ENCODE measurements at places on chromosomes 11 and 22.
A peak's percentile ranks its signal among the peaks of the same experiment; 100 is the strongest.

DNA sequence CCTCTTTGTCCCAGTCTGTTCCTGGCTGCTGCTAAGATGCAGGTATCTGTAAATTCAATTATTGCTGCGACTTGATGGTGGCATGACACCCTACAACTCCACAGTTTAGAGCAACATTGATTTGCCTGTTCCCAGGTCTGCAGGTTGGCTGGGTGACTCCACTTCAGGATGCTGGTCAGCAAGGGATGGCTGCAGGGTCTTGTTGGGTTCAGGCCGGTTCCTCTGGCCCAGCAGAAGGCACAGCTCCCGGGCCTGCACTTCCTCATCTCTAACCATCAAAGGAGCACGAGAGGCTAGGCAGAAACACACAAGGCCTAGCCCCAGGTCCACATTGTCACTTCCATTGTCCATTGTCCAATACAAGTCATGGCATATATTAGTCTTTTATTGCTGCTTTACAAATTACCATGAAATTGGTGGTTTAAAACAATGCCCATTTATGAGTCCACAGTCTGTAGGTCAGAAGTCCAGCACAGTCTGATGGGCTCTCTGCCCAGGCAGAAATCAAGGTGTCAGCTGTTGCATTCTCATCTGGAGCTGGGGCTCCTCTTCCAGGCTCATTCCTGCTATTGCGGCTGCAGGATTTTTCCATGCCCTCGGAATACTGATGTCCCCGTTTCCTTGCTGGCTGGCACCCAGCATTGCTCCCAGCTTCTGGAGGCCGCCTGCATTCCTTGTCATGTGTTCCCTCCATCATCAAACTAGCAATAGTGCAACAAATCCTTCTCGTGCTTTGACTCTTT, 96.6 kb upstream of the LMO1 start:
- no peak for DNase-seq

DNA sequence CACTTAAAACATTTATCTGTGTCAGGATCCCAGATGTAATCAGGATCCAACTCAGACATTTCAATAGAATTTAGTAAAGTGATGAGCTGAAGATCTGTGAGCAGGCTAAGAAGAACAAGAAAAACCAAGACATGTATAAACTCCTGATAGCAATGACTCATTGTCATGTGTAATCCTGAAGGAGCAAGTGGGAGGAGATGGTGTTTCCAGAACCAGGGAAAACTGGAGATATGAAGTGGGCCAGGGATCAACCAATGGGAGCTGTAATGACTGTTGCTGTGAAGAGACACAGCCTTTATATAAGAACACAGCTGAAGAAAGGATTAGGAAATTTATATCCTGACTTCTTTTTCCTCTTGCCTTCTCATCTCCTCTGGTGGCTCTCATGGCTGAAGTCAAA, 682.5 kb upstream of the ARHGAP42 start:
- no peak for DNase-seq

GRCh38 chr22:20016734-20017621, at the start of gene ARVCF:
TSS of gene ARVCF (minus strand) at chr22:20016823. CDS start at chr22:19990794, 26,029 bp downstream.
- DNase-seq = peak; percentile 83

- no peak for DNase-seq
Measured at GRCh38 chr22:43434275-43434927, 22.6 kb downstream of the MPPED1 start.

DNA sequence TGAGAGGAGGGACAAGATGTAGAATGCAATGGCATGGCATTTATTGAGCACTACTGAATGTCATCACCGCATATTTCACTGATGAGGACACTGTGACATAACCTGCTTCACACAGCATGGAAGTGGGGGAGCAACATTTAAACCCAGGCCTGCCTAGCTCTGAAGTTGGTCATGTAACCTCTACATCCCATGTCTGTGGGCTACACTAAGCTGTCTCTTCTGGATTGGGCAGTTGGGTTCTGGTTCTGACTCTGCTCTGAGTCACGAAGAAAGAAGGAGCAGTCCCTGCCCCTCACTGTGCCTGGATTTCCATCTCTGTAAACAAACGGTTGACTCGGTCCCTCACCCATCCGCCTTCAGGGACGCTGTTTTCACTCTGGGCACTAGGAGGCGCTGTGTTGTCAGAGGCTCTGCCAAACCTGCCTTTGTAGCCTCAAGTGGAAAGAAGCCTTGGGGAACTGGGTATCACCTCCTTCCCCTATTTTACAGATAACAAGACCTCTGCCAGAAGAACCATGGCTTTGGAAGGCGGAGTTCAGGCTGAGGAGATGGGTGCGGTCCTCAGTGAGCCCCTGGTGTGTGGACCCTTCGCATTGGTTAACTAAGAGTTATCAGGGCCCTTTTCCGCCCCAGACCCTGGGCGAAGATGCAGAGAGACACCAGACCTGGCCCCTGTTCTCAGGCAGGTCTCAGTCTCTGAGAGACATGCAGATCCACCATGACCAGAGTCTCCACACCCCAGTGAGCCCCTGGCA, 12.7 kb upstream of the ARHGEF17 start:
- DNase-seq = peak; percentile 29

DNA sequence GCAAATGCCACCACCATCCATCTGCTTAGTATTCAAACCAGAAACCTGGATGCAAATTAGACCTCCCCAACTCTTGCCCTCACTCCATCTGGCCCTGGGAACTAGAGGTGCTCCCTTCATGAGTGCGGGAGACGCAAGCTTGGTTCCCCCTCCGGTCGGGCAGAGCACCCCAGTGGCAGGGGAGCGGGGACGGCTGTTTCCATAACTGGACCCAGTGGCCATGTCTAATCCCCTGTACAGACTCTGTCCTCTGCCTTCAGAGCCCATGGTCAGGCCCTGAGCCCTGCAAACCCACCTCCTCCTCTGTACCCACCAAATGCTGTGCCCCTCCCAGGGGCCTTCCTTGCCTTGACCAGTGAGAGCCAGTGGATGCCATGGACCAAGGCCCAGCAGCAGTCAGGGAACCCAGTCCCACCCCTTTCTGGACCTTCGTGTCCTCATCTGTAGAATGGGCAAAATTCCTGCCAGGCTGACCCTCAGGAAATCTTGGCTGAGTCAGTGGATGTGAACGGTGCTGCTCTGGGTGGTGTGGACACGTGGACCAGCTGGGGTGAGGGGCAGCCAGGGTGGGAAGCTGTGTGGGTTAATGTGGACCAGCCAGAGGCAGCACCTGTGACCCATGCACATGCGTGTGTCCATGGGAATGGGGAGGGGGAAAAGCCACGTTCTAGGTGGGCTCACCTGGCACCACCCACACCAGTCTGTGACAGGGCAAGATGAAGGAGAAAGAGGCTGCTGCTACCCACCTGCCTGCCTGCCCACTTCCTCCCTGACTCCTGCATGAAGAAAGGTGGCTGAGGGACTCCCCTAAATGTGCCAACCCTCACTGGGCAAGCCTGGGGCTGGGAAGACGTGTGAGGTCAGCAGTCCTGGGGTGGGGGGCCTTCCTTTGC, 72.8 kb downstream of the LRRC32 start:
- no peak for DNase-seq

- DNase-seq = no peak
Measured at GRCh38 chr11:8335683-8336082, 72.0 kb upstream of the LMO1 start.

DNA sequence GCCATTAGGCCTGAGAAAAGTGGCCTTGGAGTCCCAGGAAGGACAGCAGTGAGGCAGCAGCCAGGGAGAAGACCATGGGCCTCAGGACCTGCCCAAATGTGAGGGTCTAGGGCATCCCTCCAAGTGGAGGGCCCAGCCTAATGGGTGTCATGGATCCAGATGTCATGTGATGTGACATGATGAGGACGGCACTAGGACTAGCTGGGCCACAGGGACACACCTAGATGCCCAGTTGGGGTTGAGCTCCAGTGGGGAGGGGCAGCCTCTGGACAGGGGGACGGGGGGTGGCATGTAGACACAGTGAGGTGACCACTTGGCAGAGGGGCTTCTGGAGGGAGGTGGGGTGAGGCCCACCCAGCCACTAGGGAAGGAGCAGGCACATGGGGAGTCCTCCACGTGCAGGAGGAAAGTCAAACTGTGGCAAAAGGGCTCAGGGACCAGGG, 5.4 kb downstream of the SCARF2 start:
- no peak for DNase-seq

DNA sequence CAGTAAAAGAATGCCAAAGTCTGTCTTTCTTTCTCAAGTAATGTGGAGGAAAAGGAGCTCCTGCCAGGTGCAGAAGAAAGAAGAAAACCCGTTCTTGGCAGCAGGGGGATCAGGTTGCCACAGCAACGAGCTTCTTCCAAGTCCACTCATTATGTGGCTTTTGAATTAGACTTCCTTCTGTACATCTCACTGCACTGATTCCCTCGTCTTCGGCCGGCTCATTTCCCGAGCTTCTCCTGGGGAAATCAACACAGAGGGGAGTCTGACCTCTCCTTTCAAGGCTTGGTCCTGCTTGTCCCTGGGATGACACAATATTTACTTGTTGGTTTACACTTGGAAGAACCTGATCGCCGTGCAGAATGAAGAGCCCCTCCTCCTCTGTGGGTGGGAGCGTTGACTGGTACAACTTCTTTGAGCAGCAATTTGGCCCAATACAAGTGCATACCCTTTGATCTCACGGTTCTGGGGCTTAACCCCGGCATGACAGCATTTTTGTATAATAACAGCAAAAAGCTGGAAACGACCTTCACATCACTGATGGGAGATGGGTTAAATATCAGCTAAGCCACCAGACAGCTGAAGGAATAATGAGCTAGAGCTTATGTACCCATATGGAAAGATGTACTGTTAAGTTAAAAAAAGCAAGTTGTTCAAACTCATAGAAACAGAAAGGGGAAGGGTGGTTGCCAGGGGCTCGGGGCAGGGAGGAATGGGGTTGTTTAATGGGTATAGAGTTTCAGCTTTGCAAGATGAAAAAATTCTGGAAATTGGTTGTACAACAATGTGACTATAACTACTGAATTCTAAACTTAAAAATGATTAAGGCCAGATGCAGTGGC, 35.4 kb downstream of the MCHR1 start:
- DNase-seq = no peak

- no peak for DNase-seq
Measured at GRCh38 chr11:12761029-12761428, 86.8 kb downstream of the TEAD1 start.

DNA sequence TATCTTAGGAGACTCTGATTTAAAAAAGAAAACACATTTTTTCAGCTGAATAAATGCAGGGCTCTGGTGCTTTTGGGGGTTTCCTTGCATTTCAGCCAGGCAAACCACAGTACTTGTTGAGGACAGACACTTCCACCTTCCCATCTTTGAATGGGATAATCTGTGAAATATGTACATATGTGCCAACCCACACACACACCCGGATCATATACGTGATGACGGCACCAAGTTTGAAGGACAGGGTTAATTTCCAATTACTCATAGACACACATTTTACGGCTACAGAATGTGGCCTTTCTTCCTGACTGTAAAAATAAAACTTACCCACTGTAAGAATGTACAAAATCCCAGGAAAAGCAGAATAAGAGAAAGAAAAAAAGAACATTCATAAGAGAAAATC, 104.4 kb downstream of the MPPED2 start:
- DNase-seq = no peak

GRCh38 chr22:22609291-22609690, 35.1 kb upstream of the GGTLC2 start:
- no peak for DNase-seq

DNA sequence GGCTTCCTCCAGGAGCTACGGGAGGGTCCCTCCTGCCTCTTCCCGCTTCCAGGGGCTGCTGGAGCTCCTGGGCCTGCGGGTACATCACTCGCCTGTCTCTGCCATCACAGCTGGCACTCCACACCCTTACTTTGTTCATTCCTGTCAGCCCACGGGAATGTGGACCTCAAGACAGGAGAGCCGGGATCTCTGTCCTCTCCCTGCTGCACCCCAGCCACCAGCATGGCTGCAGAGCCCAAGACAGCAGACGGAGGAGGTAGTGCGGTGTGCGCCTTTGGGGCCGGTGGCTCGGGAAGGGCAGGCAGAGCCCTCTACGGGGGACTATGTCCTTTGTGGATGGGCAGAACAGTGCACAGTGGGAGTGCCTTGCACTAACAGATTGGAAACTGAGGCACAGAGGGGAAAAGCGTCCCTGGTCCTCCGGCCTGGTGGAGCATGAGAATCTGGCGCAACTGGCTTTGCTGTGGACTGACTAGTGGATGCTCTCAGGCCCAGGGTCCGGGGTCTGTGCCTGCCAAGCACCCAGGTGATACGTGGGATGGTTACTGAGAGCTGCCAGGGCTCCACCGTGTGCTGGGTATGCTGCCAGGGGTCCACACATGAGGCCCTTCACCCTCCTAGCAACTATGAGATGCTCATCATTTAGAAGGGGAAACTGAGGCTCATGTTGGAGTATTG, 47.3 kb downstream of the IGF2 start:
- no peak for DNase-seq

Data from stimulated activated CD8-positive, alpha-beta memory T cell treated with anti-CD3 and anti-CD28 coated beads, Interleukin-15, amount 100 ng/mL, for 4 hours (primary cell).